ENCODE measurements at places on chromosomes 3 and 15.

- peak; percentile 28 for DNase-seq
Observed at GRCh38 chr3:119359476-119360326, 65.5 kb downstream of the ARHGAP31 start.

DNA sequence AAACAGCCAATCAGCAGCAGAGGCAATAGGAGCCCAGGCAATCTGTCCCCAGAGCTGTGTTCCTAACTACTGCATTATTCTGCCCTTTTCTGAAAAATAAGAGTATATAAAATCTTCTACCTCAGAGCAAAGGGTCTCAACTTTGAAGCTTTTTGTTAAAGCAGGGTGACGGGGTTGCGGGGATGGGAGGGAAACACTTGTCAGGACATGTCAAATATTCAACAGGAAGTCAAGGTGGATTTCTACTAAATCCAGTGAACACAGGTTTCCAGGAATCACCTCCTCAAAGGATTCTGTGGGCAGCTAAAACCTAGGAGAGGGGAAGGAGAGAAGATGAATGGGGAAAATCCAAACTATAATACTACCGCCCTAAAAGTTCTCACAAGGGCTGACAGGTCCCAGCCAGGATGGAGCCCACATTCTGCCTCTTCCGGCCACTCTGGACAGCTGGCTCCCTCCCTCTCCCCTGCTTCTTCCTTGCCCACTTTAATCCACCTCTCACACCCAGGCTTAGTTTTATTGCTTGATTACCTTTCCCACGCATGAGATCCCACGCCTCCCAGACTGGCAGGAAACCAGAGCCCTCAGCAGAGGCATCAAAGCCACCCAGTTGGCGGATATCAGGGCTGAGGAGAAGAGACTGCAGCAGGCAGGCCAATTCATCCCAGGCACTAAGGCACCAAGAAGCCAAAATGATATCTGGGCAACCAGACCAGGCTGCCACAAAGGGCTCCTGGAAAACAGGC is 77.2 kb downstream of the OSBPL10 start:
- DNase-seq = no peak

DNA sequence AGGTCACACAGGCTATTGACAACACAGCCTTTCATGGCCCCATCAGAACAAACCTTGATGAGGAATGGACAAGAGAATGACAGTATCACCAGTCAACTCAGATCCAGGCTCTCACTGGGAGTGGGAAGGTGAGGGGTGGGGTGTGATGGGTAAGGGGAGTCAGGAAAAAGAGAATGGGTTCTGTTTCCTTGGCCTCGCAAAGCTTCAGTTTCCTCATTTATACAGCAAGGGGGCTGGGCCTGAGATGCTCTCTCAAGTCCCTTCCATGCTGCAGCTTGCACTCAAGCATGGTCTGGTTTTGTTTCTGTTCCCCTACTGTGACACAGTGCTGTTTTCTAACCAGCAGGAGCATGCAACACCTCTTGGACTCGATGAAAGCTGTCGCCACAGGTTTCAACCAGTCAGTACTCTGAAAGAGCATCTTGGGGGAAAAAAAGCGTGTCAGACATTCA is 65.7 kb upstream of the IL12A start:
- DNase-seq = no peak

DNA sequence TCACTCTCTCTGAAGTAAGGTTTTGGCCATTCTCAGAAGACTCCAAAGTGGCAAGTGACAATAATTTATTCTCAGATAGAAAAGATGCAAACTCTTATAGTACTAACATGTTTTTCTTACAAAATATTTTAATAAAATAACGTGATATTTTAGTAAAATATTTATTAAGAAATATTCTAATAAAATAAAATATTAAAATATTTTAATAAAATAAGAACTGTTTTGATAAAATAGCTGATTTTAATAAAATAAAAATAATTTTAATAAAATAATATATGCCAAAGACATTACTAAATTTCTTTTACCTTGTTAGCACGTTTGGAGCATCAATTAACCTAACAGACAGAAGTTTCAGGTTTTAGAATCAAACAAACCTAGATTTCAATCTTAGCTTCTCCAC is 424.0 kb upstream of the NECTIN3 start:
- no peak for DNase-seq

DNA sequence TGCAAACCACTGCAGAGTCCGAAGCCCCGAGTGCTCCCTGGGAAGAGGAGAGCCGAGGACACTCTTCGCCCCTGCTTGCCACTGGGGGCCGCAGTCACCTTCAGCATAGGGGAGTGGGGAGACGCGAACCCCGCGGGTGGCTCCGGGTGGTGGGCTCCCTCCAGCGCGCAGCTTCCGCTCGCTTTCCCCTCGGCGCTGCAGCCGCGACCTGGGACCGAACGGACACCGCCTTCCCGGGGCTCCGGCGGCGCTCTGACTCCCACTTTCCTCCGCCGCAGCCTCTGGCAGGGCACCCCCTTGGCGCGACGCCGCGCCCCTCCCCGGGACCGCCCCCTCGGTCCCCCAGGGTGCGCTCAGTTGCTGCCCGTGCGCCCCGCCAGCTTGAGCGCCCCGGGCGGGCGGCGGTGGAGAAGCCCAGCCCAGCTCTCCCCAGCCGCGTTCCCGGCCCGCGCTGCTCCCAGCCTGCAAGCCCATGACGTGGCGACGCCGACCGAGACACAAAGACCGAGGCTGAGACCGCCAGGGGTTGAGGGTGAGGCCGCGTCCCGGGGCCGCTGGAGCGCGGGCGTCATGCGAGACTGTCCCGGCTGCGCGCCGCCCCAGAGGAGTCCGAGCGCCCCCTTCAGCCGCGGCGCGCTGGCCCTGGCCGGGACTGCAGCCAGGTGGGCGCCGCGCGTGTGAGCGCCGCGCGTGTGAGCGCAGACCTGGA is at the start of gene MINAR1:
MINAR1 (plus strand) TSS at position 701 of the 709 bp plus-strand sequence. CDS start 23,812 bp downstream, outside the sequence.
- no peak for DNase-seq

DNA sequence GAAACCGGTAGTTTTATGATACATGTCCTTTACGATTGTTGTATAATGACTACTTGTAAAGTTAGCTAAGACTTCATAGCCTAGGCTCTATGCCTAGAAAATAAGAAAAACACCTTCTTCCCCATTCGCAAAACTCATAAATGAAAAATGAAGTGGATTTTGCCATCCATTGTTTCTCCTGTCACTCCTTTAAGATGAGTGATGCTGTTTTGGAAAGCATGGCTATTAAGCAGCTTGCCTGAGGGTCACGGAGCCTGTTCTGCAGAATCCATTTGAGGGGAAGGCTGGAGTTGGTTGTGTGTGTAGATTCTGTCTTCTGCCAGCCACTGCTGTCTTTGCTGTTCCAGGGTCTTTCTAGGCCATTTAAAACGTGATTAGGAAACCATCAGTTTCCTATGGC is 31.5 kb downstream of the ROBO2 start:
- no peak for DNase-seq

- DNase-seq = no peak
Observed at GRCh38 chr15:63872759-63873510, 39.2 kb upstream of the HERC1 start.

GRCh38 chr15:67777773-67778172 is 47.5 kb upstream of the SKOR1 start:
- no peak for DNase-seq

- peak; percentile 35 for DNase-seq
Observed at GRCh38 chr3:147945968-147946519, 536.9 kb downstream of the ZIC1 start.

GRCh38 chr3:39332525-39332924 is 3.0 kb downstream of the CCR8 start:
- no peak for DNase-seq

GRCh38 chr15:85458764-85459163 is 78.4 kb downstream of the AKAP13 start:
- no peak for DNase-seq

DNA sequence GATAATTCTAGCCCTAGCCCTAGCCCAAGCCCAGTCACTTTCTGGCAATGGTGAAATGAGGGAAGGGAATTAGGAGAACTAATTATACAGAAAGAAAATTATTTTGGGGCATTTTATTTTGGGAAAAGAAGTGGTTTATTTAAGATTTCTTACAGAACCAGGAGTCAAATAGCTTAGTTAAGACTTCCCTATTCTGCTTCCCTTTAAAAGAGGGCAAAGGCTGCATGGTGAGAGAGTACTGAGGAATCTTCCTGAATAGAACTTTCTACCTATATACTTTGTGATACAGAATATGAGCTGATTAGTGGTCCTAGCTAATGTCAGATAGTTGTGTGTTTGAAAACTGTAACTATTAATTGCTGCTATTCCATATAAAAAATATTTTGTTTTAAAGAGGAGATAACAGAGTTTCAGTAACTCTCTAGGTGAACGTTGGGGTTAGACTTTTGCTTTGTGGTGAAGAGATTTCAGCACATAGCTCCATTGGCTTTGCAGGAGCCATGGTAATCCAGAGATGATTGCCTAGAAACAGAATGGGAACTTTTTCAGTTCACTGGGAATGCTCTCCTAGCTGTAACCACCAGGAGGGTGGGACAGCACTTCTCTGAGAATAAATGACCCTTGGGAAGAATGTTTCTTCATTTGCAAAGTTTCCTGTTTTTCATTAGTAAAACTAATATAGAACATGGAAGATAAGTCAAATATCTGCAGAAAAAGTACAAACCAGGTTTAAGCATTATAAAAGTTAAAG is 5.3 kb upstream of the GCSAM start:
- no peak for DNase-seq

- DNase-seq = no peak
Observed at GRCh38 chr3:157073810-157074209, 86.1 kb downstream of the CCNL1 start.

DNA sequence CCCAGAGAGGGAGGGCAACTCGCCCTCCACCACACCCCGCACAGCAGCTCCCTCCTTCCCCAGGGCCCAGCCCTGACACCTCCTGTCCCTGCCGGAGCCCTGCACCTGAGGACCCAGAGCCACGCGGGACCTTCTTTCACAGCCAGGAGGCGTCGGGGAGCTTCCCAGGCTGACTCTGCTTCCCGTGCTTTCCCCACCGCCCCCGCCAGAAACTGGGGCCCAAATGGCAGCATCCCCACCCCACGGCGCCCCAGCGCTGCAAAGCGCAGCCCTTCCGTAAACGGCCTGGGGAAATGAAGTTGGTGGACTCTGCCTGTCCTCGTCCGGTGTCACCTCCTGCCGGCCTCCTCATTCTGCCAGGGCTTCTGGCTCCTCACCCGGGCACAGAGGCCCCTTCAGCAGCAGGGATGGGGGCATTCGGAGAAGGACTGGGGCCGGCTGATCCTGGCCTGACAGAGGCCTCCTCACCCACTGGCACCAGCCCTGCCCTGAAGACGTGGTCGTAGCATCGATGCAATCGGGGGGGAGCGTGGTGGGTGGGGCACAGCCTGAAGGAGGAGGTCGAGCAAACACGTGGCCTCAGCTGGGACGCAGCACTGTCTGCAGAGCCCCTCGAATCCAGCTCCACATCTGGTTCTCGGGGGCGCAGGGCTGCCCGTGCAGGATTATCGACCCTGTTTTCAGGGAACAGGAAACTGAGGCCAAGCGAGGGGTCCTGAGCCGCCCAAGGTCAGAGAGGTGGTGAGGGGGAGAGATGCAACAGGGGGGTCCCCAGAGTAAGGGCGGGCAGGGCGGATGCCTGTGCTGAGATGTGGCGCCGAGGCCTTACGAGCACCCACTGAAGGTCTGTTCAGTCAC is 235.4 kb downstream of the XXYLT1 start:
- DNase-seq = no peak

Data from Kasumi-1 (cell line).